WTC11 (cell line): ENCODE measurements at places on chromosomes 12 and 14. TPM values are rescaled to one million over a fixed set of nuclear protein-coding genes. Genes with fewer than 3 reads are reported as not detected.

ZC2HC1C gene
- 1.3 to 1.8 TPM (median 1.6 TPM) in 3 replicates for total RNA-seq

PTGER2 gene
- total RNA-seq = 0.92 to 1.2 TPM (median 0.99 TPM) in 3 replicates

MAP1LC3B2 gene
- total RNA-seq = 2.2 to 3.0 TPM (median 2.5 TPM) in 3 replicates

FGF6 gene
- total RNA-seq = not detected in 3 replicates

DCD gene
- total RNA-seq = not detected in 3 replicates

MYH6 gene
- 0.09 to 0.14 TPM (median 0.09 TPM) in 3 replicates for total RNA-seq

NAV3 gene
- total RNA-seq = 0.96 to 3.3 TPM (median 1.9 TPM) in 3 replicates

LRRC43 gene
- 0.21 to 0.64 TPM (median 0.22 TPM) in 3 replicates for total RNA-seq

NANOG gene
- total RNA-seq = 330 to 387 TPM (median 352 TPM) in 3 replicates

DNAH10 gene
- 0.07 to 0.11 TPM (median 0.09 TPM) in 3 replicates for total RNA-seq

TCL1B gene
- total RNA-seq = 5.7 to 7.2 TPM (median 7.0 TPM) in 3 replicates

ADAMTS20 gene
- total RNA-seq = 6.0 to 7.4 TPM (median 7.2 TPM) in 3 replicates

CD27 gene
- 0.23 to 0.34 TPM (median 0.28 TPM) in 3 replicates for total RNA-seq

IFNG-AS1 gene
- total RNA-seq = not detected in 3 replicates

C12orf50 gene
- total RNA-seq = 0.07 TPM in 1 of 3 replicates, not detected in the others

KCNMB4 gene
- 21.5 to 23.3 TPM (median 21.5 TPM) in 3 replicates for total RNA-seq

TOMM20L gene
- not detected in 3 replicates for total RNA-seq

IPO8 gene
- 41.2 to 44.8 TPM (median 43.1 TPM) in 3 replicates for total RNA-seq

KLRG1 gene
- 6.2 to 7.4 TPM (median 7.2 TPM) in 3 replicates for total RNA-seq

IFT81 gene
- 9.3 to 10.5 TPM (median 10.4 TPM) in 3 replicates for total RNA-seq

TMEM121 gene
- 0.81 to 1.9 TPM (median 1.5 TPM) in 3 replicates for total RNA-seq

GLS2 gene
- total RNA-seq = 14.8 to 17.2 TPM (median 15.9 TPM) in 3 replicates

ADCY4 gene
- total RNA-seq = 0.96 to 2.4 TPM (median 1.1 TPM) in 3 replicates

KRT72 gene
- 0.11 TPM in 1 of 3 replicates, not detected in the others for total RNA-seq

CCDC175 gene
- total RNA-seq = 0.16 to 0.27 TPM in 2 of 3 replicates, not detected in the other

FSCB gene
- total RNA-seq = not detected in 3 replicates

PRR13 gene
- 150 to 187 TPM (median 155 TPM) in 3 replicates for total RNA-seq

PLXNC1 gene
- total RNA-seq = 1.4 to 3.1 TPM (median 2.0 TPM) in 3 replicates

VPS37B gene
- total RNA-seq = 10.4 to 18.1 TPM (median 11.4 TPM) in 3 replicates

SMCO3 gene
- not detected in 3 replicates for total RNA-seq

GLT1D1 gene
- 1.4 to 1.5 TPM (median 1.5 TPM) in 3 replicates for total RNA-seq

SLC17A8 gene
- total RNA-seq = 0.05 to 0.26 TPM in 2 of 3 replicates, not detected in the other
